Dermis microvascular lymphatic vessel endothelial cell (primary cell): ENCODE measurements at places on chromosomes 2 and 18. TPM values are rescaled to one million over a fixed set of nuclear protein-coding genes. Genes with fewer than 3 reads are reported as not detected.

The SGPP2 gene
- not detected in 2 replicates for total RNA-seq

DNA sequence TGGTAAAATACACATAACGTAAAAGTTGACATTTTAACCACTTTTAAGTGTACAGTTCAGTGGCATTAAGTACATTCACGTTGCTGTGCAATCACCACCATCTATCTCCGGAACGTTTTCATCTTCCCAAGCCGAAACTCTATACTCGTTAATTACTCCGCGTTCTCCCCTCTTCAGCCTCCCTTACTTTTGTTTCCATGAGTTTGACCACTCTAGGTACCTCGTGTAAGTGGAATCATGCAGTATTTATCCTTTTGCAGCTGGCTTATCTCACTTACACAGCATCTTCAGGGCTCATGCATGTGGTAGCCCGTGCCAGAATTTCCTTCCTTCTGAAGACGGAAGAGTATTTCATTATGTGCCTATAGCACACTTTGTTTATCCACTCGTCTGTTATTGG is 225.2 kb downstream of the SLC4A3 start:
- no peak for DNase-seq

The SLC4A3 gene
- 0.13 and 0.25 TPM in 2 replicates for total RNA-seq

- no peak for DNase-seq
Measured at GRCh38 chr2:69192176-69192945, 179.4 kb downstream of the ANTXR1 start.

DNA sequence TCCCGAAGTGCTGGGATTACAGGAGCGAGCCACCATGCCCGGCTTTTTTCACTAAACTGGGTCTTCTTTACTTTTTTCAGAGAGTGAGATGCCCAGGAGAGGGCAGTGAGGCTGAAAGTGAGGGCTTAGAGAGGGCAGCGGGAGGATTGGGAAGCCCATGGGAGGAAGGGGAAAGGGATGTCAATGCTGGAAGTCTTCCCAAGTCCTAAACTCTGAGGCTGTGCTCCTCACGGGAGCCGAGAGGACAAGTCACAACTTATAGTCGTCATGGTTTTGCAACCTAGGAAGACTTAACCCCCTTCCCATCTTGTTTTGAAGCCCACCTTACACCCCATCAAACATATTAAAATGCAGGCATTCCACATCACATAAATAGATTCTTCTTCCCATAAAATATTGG is 15.1 kb upstream of the MEP1B start:
- DNase-seq = no peak

DNA sequence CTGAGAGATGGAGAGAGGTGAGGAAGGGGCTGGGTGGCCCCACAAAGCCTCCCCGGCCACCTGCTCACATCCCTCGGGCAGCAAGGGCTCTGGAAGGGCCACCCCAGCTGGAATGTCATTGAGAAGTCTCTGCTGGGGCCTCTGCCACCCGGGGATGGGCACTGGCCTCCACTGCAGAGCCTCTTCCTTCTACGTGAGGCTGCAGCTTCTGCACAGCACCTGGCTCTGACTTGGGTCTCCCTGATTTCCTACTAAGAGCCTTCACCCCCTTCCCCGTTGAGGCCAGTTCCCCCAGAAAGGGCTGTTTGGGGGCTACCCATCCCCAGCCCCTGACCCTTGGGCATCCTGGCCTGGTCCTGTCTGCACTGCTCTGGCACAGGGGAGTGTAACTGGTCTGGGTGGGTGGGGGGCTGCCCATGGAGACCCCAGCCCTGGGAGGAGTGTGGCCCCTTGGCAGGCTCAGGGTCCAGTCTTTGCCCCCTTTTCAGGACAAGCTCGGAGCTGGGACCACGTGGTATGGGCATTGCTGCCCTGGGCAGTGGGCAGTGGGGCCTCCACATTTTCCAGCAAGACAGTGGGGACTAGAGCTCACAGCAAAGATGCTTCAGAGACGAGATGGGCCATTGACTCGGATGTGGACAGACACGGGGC is 5.6 kb downstream of the PDCD1 start:
- DNase-seq = no peak
